ENCODE measurements at places on chromosomes 1 and 21.

GRCh38 chr1:14782741-14783591 is 184.5 kb downstream of the KAZN start:
- no peak for DNase-seq

- DNase-seq = peak; percentile 42
These were observed 7.8 kb downstream of the ITLN1 start for GRCh38 chr1:160877221-160877620.

GRCh38 chr1:53546409-53547155 is 87.4 kb downstream of the DMRTB1 start:
- DNase-seq = no peak

DNA sequence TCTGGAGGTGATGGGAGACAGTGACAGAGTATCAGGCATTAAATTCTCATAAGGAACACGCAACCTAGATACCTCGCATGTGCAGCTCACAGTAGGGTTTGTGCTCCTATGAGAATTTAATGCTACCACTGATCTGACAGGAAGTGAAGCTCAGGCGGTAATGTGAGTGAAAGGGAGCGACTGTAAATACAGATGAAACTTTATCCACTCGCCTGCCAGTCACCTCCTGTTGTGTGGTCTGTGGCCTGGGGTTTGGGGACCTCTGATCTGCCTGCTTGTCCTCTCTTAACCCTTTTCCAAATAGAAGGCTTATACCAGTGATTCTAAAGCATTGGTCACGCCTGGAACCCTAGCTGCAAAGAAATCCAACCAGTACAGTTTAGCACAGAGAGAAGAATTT is 15.3 kb downstream of the GABPA start:
- no peak for DNase-seq

GRCh38 chr1:214075999-214076707 is 88.4 kb downstream of the PROX1 start:
- no peak for DNase-seq

DNA sequence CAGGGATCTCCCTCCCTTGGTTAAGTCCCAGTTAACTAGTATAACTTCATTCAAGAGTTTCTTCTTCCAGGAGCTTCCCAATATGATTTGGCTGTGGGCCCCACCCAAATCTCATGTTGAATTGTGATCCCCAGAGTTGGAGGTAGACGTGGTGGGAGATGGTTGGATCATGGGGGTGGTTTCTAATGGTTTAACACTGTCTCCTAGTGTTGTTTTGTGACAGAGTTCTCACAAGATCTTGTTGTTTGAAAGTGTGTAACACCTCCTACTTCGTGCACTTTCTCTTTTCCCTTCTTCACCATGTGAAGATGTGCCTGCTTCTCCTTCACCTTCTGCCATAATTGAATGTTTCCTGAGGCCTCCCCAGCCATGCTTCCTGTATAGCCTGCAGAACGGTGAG is 251.8 kb upstream of the FGGY start:
- no peak for DNase-seq

GRCh38 chr1:115118611-115119010 is 29.3 kb upstream of the TSPAN2 start:
- no peak for DNase-seq

GRCh38 chr1:83901547-83902155 is 97.3 kb downstream of the TTLL7 start:
- DNase-seq = no peak

DNA sequence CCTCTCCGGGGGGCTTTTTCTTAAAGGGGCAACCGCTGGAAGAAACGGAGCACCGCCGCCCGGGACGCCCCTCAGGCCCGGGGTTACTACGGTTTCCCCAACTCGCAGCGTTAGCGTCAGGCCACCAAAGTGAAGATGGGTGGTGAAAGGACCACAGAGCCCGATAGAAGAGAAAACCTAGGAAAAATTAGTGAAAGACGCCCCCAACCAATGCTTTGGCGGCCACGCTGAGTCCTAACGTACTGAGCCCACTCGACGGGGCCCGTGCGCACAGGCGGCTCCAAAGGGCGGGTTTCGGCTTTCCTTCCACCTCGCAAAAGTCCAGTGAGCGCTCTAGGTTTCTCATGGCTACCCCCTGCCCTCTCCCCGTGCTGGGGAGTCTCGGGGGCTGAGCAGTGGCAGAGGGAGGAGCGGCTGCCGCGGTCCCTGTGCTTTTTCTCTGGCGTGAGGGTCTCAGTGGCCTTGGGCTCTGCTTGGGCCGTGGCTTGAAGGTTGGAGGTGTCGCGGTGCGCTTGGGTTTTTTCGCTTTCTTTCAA is 12.2 kb upstream of the SPEN start:
- no peak for DNase-seq

- peak; percentile 18 for DNase-seq
These were observed 1.6 kb downstream of the ADAM15 start for GRCh38 chr1:155052439-155053395.

- no peak for DNase-seq
These were observed 41.5 kb downstream of the SNX27 start for GRCh38 chr1:151653397-151653796.

- DNase-seq = no peak
These were observed 162.6 kb downstream of the PIK3R3 start for GRCh38 chr1:45969866-45970265.

- no peak for DNase-seq
These were observed 282.9 kb downstream of the PBX1 start for GRCh38 chr1:164841702-164842465.

DNA sequence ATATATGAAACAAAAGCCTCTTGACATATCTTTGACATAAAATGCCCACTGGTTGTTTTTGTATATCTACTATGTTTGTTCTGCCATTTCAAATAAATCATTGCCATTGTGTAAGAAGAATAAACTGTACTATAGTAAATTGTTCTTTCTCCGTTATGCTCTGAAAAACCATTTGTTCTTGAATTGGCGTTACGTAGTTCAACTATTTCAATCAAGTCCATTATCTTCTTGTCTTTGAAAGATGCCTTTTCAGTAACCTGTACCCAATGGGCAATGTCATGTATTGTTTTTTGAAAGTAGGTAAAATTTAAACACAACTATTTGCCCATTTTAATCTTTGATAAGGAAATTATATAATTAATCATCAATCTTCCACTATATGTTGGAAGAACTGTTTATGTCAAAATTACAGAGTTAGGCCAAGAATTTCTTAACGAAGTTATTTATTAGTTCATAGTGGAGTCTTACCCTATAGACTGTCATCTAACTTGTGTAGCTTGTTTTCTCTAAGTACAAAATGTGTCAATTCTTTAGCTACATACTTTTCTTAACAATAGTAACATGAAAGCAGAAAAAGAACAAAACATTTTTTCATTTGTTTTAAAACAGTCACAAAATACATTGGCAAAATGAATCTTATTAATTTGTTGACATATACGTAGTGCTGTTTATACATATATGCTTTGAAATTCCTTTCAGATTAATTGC is 294.8 kb downstream of the PTPRC start:
- no peak for DNase-seq

GRCh38 chr1:211469938-211470529 is 21.9 kb downstream of the RD3 start:
- peak; percentile 8 for DNase-seq

- DNase-seq = no peak
These were observed 239.8 kb downstream of the ZNF648 start for GRCh38 chr1:181821701-181822100.

DNA sequence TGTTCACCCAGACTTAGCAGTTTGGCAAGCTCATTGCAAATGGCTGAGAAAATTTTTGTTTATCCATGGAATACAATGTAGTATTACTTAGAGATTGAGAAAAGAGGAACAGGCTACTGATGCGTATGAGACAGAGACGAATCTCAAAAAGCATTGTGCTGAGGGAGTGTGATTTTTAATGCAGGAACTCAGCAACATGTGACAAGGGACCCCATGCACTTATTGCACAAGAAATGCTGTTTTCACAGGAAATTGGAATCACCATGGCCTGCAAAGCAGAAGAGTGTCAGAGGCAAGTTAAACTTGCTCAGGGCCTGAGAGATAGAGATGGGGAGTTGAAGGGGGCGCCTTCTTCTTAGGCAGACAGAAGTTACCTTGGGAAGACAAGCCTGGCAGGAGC is 32.6 kb upstream of the TLR5 start:
- DNase-seq = no peak

- no peak for DNase-seq
These were observed 11.9 kb downstream of the PIGV start for GRCh38 chr1:26799479-26800142.

- DNase-seq = no peak
These were observed 127.8 kb downstream of the HS2ST1 start for GRCh38 chr1:87042111-87042811.

DNA sequence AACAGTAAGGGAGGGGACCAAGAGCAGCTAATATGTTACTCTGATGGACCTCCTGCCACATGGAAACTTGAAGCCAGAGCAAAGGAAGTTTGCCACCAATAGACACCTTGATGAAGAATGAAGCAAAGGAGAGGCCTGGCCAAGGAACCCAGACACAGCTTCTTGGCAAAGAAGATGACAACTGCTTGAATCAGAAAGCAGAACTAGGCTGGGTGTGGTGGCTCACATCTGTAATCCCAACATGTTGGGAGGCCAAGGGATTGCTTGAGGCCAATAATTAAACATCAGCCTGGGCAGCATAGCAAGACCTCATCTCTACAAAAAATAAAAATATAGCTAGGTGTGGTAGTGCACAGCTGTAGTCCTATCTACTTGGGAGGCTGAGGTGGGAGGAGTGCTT is 31.7 kb upstream of the CAPZB start:
- DNase-seq = no peak

DNA sequence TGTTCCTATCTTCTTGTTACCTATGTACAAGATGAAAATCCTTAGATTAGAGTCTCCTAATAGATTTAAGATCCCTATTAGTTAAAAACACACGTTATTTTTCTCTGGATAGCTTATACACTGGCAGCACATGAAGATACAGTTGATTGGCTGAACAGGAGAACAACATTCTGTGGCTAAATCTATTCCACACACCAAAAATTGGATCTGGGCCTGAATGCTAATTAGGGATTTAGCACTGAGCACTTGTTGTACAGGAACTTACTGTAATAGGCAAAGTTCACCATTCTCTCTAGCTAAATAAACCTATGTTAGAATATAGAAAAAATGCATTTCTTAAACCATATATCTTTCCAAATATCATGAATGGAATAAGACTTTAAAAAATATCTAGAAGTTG is 117.1 kb upstream of the PTGFR start:
- DNase-seq = no peak

- no peak for DNase-seq
These were observed 416.1 kb downstream of the MRPL39 start for GRCh38 chr21:25191141-25191540.

DNA sequence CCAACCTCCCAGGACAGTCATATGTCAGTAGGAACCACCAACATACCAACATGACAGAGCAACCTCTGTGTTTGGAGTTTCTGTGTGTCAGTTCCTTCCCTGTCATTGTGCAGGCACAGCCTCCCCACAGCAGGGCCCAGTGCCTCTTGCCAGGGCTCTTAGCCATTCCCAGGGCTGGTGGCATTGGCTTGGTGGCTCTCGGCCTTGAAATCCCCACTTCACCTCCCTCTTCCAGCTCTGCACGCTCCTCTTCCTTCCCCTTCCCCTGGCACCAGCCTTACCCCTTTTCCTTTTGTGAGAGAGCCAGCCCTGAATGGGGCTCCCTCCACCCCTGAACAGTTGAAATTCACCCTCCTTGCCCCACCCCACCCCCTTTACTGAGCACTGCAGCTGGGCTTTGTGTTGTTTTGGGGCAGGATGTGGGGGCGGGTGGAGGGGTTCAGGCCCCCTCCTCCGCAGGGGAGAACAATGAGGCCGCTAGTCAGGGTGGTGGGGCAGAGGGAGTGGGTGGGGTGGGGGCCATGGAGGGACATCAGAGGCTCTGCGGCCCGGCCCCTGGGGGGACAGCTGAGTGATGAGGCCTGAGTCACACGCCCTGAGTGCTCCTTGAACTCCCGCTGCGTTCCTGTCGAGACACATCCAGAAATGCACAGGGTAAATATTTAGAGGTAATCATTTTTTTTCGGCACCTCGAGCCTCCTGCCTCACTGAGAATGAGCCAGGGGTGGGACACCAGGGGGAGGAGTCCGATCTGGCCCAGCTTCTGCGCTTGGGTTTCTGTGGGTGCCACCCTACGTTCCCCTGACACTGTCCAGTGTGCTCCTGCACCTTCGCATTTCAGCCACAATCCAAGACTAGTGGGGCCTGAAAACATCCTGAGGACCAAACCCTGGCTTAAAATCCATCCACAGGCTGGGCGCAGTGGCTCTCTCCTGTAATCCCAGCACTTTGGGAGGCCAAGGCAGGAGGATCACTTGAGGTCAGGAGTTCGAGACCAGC is 28.6 kb downstream of the LGR6 start:
- no peak for DNase-seq

DNA sequence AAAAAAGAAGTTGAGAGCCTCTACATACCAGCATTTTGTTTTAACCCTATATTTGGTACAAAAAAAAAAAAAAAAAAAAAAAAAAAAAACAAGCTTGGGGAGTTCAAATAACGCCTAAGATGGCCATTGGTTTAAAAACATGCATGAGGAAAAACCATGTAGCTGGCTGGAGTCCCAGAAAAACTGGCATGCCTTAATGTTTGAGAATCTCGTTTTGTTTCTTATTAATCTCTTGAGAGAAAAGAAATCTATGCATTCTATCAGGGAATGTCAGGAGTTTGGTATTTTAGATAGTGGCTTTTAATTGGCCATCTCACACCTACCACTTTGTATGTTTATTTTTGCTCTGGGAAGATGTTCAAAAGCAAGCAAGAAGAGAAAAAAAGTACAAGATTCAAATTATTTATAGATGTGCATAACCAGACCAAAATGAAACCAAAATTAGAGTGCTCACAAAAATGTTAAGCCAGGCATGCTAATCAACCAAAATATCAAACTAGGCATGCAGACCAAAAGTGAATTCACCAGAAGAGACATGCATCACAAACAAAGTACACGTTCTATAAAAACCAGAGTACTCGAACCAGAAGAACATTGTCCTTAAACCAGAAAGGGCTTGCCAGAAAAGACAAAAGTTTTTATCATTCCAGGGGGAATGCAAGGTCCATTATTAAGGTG is 156.6 kb downstream of the AK5 start:
- no peak for DNase-seq

Data from central memory CD4-positive, alpha-beta T cell (primary cell).